Stimulated activated CD4-positive, alpha-beta T cell treated with anti-CD3 and anti-CD28 coated beads, Interleukin-1b, Interleukin-23, amount 100 ng/mL, for 1 hour (primary cell): ENCODE measurements at places on chromosomes 3 and 15.

GRCh38 chr3:72814308-72814707 is 33.9 kb downstream of the SHQ1 start:
- DNase-seq, result no peak

GRCh38 chr15:34737477-34737876 is 17.3 kb downstream of the GJD2 start:
- no peak for DNase-seq

DNA sequence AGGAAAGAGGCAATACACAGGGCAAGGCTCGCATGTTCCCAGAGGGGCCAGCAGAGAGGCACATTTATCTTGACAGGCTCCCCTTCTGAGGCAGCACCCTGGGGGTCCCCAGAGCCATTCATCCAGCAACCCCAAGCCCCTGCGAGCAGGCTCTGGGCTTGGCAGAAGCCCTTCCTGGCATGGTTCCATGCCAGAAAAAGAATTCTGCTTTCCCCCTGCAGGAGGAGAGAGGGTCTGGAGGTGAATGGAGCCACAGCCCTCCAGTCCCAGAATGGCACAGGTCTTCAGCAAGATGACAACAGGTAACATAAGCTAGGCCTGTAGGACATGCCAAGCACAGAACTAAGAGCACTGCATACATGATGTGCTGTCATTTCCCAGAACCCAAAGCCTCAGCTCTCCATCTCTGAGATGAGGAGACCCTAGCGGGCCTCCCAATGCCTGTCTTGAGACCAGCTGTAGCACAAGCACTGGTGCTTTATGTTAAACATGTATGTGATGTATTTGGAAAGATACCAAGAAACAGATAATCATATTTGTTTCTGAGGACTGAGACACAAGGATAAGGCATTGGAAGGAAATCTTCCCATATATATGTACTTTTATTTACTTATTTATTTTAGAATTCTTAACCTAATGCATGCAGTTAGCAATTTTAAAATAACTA is 121.6 kb downstream of the ALDH1A2 start:
- DNase-seq, result no peak

GRCh38 chr3:148147903-148148302 is 549.8 kb upstream of the AGTR1 start:
- no peak for DNase-seq

GRCh38 chr15:29699791-29700190 is 122.5 kb downstream of the TJP1 start:
- DNase-seq, result no peak

DNA sequence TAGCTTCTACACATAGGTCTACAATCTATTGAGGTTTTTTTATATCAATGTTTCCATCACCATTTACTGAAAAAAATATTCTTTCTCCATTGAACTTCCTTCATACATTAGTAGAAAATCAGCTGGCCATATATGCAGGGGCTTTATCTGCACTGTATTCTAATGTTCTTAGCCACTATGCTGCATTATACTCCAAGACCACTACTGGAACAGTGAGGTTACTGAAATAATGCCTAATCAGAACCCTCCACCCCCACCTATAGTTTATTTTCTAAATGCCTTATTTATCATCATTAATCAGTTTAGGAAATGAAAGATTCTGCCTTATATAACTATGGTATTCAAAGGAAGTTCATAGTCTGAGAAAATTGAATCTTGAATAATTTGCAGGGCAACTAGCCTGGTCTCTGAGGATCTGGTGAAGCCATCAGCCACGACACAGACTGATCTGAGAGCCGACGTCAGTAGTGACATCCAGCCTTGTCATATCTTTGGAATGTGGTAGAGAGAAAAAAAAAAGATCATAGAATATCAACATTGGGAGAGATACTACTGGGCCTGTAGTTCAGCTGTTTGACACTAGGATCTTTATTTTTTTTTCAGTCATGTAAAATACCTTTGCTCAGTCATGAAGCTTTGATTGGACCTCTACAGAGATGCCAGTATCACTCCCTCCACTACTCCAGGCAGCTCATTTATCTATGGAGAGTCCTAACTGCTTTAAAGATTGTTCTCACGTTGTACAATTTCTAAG is 66.6 kb downstream of the P3H2 start:
- no peak for DNase-seq

- DNase-seq, result no peak
Measured at GRCh38 chr15:58981808-58982475, 5.5 kb upstream of the RNF111 start.

GRCh38 chr3:77195766-77196545 is 156.1 kb downstream of the ROBO2 start:
- DNase-seq, result no peak

- DNase-seq, result no peak
Measured at GRCh38 chr3:151387432-151387831, 2.9 kb upstream of the P2RY12 start.
